ENCODE measurements at places on chromosomes 6 and 20. TPM values are rescaled to one million over a fixed set of nuclear protein-coding genes. Genes with fewer than 3 reads are reported as not detected.

The PIGT gene
- total RNA-seq: 20.1 TPM

The HSPA12B gene
- total RNA-seq: not detected

The OSBPL2 gene
- 70.4 TPM for total RNA-seq

The UCKL1 gene
- 16.8 TPM for total RNA-seq

The PLA2G7 gene
- not detected for total RNA-seq

The TCFL5 gene
- total RNA-seq: 13.2 TPM

The MCHR2 gene
- total RNA-seq: not detected

The SRSF12 gene
- total RNA-seq: under 0.01 TPM

The PBOV1 gene
- not detected for total RNA-seq

The TUBB1 gene
- total RNA-seq: not detected

The WFDC12 gene
- not detected for total RNA-seq

The ELMO2 gene
- total RNA-seq: 21.1 TPM

The BTBD9 gene
- 9.6 TPM for total RNA-seq

The SLC32A1 gene
- total RNA-seq: not detected

The TCP11 gene
- total RNA-seq: not detected

The RCAN2 gene
- total RNA-seq: not detected

The TMEM200A gene
- 0.79 TPM for total RNA-seq

The ACAT2 gene
- 42.9 TPM for total RNA-seq

The CENPW gene
- 1.1 TPM for total RNA-seq

The LST1 gene
- total RNA-seq: not detected

The BTNL2 gene
- total RNA-seq: 0.26 TPM

The HLA-DRA gene
- total RNA-seq: not detected

The MUC21 gene
- total RNA-seq: 0.53 TPM

The SMLR1 gene
- total RNA-seq: not detected

The FAM217B gene
- 5.8 TPM for total RNA-seq

The EBF4 gene
- 0.64 TPM for total RNA-seq

The SSTR4 gene
- not detected for total RNA-seq

The BPIFA1 gene
- not detected for total RNA-seq

The TMEM244 gene
- not detected for total RNA-seq
